EL (cell line): ENCODE measurements at places on chromosomes 2 and 18.
A peak's percentile ranks its signal among the peaks of the same experiment; 100 is the strongest.

GRCh38 chr18:51614033-51614432 is 416.6 kb upstream of the MEX3C start:
- DNase-seq, result no peak

DNA sequence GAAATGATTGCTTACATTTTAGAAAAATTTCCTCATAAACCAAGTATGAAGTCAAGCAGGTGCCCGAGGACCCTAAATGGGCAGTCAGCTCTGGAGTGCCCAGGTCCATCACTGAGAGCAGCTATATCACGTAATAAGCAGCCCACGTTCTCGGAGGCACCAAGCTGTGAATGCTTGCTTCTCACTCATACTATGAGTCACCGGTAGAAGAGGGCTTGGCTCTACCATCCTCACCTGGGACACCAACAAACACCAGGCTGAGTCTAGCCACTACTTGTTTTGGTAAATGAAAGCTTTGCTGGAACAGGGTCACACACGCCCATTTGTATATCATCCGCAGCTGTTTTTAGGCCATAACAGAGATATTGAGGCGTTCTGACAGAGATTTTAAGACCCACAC is 207.5 kb downstream of the SEPTIN10 start:
- DNase-seq, result no peak

DNA sequence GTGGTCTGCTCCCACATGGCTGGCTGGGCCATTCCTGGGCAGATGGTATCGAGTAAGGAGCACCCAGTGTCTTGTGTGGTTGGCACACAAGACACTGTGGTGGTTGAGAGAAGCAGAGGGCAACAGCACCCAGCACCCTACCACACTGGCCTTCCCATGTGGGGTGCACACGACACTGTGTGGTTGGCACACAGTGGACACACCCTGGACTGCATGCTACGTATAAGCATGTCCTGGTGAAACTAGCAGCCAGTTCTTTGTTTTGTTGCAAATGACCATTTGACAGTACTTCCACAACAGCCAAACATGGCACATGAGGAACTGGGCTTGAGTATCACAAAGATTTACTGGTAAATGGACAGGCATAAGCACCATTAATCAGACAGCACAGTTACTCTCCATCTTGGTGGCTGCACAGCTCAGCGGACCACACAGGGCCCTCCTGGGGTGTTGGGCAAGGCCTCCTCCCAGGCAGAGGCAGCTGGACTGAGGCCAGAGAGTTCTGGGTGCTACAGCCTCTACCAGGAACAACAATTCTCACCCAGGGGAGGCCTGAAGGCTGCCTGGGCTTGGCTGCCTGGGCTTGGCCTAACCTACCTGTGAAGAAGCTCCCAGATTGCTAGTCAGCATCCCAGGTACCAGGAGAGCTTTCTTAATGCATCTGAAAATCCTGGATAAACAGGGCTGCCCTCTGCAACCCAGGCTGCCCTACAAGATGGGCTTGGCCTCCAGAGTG is 59.3 kb upstream of the ALPP start:
- no peak for DNase-seq

DNA sequence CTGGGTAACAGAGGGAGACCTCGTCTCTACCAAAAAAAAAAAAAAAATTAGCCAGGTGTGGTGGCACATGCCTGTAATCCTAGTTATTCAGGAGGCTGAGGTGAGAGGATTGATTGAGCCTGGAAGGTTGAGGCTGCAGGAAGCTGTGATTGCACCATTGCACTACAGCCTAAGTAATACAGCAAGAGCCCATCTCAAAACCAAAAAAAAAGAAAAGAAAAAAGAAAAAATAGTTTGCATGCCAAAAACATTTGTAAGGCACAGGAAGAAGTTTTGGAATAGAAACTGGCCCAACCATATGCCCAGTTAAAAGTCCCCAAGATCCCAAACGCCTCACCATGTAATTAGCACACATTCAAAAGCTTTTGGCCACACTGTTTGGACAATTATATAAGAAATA is 13.4 kb upstream of the ACOXL start:
- DNase-seq, result no peak

- peak; percentile 8 for DNase-seq
These were observed 100.6 kb upstream of the ITGA4 start for GRCh38 chr2:181356526-181357130.

DNA sequence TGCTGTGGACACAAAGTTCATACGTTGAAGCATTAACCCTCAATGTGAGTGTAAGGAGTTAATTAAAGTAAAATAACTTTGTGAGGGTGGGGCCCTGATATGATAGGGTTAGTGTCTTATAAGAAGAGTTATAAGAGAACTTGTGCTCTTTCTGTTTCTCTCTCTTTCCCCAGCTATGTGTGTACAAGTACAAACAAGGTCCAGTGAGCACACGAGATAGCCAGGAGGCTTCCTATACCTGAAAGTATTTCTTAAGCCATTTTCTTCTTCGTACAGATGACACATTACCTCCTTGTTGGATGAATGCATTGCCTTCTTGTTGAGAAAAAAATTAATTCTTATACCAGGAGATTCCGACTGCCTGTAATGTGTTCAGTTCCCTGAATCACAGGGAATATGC is 301.2 kb downstream of the PARD3B start:
- DNase-seq, result no peak

DNA sequence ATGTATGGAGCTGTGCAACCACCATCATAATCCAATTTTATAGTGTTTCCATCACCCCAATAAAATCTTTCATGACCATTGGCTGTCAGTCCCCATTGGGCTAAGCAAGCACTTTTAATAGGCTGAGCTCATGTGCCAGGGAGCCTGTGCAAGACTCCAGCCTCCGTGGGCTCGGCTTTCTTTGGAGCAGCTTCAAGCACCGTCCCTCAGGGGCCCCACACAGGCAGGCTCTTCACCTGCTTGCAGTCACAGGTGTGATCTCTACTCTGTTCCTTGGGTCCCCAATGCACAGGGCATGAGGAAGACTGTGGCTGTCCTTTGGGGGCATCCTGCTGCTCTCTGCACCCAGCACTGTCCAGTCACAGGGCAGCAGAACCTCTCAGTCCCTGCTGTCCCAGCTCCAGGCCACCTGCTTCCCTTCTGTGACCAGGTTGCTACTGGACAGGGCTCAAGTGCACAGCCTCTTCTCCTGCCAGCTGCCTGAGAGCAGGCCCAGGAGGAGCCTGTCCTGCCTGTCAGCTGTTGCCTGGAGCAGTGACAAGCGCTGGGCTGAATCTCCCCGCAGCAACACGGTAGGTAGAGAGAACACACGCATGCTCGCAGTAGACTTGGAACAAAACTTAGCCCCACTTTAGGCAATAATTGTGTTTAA is 40.7 kb upstream of the TMEM131 start:
- no peak for DNase-seq

DNA sequence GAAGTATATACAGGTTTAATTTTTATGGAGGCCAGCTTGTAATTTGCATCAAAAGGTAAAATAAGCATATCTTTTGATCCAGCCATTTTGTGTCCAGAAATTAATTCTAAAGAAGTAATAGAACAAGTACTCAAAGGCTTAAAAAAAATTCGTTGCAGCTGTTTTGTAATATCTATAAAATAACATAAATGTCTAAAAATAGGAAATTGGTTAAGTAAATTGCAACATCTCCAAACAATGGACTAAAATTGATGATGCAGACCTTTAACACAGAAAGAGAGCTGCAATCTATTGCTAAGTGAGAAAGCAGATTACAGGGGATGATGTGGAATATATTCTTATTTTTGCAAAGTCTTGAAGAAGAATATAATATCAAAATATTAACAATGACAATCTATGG is 19.4 kb downstream of the AAK1 start:
- DNase-seq, result no peak

DNA sequence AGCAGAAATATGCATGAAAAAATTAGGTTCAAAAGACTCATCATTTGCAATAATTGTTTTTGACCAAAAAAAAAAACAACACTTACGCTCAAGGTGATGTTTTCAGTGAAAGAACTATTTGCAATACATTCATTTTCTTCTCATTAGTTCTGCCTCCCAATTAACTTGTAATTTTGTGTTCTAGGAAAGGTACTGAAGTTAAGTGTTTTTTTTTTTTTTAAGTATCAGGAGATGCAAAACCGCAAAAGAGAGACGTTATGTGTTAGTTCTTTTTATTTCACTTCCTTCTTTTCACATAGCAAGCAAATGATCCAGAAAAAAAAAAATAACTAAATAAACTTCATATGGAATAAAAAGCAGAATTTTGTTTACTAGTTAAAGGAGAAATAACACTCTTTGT is 735.2 kb upstream of the GCFC2 start:
- DNase-seq, result no peak
